H54 (cell line): ENCODE measurements at places on chromosomes 2 and 18.

GRCh38 chr2:132489150-132489549 lies 72.5 kb downstream of the GPR39 start:
- DNase-seq = no peak

GRCh38 chr2:86176597-86176996 lies 18.7 kb downstream of the IMMT start:
- DNase-seq = no peak

DNA sequence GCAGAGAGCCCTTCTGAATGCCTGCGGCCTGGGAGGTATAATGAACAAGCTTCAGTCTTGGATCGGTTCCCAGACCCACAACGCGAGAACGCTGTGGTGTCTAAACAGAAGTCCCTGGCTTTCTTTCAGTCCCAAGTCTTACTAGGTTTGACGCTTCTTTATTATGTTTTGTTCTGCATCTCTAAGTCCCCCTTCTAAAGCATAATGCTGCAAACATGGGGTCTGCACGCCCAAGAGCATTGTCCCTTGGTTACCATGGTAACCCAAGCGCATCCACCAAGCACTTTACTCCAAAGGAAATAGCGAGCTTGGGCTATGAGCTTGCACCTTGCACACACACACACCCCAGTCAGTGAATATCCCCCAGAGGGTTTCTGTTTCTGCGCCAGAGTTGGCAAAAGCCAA lies 193.7 kb downstream of the INO80D start:
- DNase-seq = no peak

GRCh38 chr2:42091671-42092070 lies 43.9 kb downstream of the PKDCC start:
- no peak for DNase-seq

GRCh38 chr2:133422931-133423351 lies 145.3 kb downstream of the NCKAP5 start:
- no peak for DNase-seq

DNA sequence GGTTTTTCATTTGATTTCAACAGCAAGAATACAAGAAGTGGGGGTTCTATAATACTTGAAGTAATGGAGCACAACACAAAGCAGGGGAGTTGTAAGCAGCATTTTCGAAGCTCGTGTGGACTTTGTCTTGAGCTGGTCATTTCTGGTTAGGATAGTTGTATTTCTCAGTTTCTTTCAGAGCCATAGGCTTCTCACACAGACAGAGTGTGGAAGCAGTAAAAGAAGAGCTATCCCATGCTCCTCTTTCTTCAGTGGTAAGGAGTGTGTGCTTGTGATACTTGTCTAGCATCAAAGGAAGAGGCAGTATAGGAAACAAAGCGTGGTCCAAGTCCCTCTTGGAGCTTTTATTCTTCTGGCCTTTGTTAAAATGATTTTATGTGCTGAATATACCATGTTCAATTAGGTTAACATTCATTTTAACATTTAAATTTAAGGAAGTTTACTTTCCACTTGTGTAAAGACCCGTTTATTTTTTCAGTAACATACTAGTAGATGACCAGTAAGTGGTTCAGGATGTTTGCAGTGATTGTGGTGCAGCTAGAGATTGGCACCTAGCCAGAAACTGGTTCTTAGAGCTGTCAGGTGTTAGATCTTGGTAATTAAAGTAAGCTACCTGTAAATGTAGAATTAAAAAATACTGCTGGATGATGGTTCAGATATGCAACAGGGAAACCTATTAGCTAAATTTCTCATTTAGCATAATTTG lies 14.6 kb downstream of the CCNYL1 start:
- DNase-seq = no peak

GRCh38 chr2:127597984-127598380 lies 48.0 kb upstream of the GPR17 start:
- DNase-seq = no peak

DNA sequence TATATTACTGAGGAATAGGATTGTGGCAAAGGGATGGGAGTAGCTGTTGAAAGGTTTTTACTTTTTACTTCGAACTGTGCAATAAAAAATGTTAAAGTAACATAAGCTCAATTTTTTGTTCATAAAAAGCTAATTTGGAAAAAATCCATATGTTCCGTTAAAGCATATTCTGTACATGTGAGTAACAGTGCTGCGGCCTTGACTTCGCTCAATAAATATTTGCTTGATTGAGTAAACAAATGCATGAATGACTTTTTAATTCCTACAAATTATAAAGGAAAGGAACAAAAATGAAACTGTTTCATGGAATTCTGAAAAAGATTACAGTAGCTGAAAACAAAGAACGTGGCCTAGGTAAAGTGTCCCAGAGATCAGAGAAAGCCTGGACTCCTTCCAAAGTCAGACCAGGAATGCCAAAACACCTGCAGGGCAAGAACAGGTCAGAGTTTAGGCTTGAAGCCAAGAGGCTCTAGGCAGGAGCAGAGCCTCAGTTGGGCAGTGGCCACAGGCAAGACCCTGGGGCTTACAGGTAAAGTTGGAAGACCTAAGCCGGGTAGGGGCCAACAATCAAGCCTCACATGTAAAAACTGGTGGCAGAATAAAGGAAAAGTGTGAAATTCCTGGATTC lies 44.3 kb upstream of the FIGN start:
- no peak for DNase-seq

GRCh38 chr18:12359515-12359927 lies 17.5 kb downstream of the AFG3L2 start:
- no peak for DNase-seq

DNA sequence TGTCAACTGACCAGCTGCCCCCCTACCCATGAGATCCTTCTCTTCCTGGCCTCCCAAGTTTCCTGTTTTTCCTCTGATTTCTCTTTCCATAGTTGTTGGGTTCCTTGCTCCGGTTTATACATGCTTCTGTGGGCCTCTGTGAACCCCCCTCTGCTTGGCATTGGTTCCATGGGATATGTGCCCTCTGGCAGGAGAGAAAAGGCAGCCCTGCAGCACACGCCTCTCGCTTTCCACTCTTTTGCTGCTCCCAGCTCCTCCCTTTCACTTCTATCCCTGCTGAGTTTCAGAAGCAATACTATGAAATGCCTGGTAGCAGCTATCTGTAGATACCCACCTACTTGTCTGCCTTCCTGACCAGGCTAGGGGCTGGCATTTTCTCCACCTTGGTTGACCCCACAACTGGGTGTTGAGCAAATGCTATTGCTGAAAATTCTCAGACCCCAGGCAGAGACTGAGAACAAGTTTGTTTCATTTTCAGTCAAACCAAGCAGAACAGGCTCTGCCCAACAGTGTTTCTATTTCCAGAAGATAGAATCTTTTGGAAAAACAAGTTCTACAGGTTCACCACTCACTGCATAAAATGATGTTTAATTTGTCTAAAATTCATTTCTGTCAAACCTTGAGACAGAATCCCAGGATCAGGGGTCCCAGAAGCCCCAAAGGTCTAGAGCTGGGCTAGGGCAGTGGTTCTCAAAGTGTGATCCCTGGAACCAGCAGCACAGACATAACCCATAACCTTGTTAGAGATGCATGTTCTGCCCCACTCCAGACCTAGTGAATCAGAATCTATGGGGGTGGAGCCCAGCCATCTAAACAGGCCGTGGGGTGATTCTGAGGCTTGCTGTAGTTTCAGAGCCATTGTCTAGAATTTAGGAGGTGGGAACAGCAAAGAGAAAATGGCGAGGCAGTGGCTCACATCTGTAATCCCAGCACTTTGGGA lies 13.4 kb downstream of the CAPG start:
- DNase-seq = no peak

- DNase-seq = no peak
Measured at GRCh38 chr18:49681387-49681786, 119.5 kb downstream of the LIPG start.

GRCh38 chr2:68100189-68100588 lies 37.4 kb upstream of the C1D start:
- no peak for DNase-seq
